ENCODE measurements at places on chromosomes 2 and 18.

DNA sequence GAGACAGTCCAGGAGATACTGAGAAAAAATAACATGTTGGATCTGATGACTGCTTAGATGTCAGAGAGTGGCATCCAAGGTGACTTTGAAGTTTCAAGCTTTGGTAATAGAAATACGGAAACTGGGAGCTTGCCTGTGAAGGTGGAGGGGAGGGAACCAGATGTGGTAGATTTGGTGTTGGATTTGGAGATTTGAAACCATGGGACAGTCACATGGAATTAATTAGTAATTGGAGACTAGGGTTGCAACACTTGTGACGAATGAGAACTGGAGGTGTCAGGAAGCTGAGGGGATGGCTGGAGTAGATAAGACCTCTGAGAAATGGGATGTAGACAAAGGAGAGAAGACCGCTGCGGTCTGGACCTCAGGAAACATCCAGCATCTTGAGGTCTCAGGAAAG is 46.7 kb downstream of the RPL37A start:
- no peak for DNase-seq

DNA sequence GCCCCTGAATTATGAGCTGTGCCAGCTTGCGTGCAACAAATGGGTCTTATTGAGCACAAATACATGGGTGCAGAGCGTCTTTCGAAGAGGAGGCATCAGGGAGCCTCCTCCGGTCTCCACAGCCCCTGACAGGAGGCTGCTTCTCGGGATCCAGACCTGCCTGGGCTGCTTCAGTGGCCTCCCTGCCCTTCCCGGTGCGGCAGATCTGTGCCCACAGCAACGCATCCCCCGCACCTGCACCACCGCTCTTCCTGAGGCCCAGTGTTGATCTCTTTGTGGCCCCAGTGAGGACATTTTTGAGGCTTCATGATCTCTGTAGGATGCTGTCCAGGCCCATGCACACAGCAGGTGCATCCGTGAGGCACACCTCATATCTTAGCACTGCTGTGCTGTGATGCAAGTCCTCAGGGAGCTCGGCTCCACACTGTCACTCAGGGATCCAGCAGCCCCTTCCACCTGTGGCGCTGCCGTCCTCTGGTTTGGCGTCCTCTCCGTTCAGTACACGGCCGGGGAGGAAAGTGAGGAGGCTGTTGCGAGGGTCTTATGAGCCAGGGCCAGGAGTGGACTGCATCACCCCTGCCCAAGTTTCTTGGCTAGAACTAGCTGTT is 17.4 kb downstream of the RTP5 start:
- DNase-seq = no peak

GRCh38 chr2:210199186-210199765 is 26.0 kb downstream of the ACADL start:
- peak; percentile 65 for DNase-seq

GRCh38 chr2:134002391-134002790 is 251.5 kb upstream of the MGAT5 start:
- DNase-seq = peak; percentile 58

DNA sequence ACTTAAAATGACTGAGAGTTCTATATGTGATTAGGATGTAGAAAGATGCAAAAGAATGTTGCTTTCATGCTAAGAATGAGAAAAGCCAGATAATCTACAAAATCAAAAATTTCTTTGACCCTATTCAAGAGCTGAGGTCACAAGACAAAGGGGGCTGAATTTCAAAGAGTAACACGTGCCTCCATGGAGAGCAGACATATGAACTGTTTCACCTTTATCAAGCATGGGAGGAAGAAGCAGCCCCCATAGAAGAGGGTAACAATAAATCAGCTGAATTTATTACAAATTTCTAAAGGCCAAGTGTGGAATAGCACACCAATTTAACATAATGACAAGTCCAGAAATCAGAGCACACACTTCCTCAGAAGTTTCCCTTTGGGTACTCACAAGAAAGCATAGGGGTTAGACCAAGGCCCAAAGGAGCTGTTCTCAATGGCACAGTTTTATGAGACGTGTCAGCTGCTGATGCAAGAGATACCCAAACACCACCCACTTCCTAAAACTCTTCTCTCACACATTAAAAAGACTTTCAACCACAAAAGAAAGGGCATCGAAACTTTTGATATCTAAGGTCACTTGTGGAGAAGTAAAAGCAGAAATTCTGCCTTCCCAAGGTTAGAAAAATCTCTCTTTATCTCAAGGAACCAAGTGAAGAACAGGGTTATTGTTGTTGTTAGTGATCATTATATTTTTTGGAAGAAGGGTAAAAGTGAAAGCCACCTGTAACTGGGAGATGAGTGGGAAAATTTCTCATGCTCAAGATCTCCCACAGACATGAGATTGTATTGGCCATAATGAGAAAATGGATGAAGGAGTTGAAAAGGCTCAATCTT is 950.1 kb downstream of the TRIB2 start:
- DNase-seq = no peak

DNA sequence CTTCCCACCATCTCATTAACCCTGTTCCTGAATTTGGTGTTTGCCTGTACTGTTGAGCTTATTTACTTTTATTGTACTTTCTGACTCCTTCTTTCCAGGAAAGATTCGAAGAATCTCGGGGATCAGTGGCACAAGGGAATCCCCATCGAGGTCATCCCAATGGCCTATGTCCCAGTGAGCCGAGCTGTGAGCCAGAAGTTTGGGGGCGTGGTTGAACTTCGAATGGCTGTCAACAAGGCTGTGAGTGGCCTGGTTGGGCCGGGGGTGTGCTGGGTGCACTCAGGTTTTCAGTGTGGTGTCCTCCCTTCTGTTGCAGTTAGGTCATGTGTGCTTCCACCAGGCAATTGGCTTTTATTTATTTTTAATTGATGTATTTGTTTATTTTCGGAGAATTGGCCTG is 45.0 kb downstream of the RPIA start:
- no peak for DNase-seq

DNA sequence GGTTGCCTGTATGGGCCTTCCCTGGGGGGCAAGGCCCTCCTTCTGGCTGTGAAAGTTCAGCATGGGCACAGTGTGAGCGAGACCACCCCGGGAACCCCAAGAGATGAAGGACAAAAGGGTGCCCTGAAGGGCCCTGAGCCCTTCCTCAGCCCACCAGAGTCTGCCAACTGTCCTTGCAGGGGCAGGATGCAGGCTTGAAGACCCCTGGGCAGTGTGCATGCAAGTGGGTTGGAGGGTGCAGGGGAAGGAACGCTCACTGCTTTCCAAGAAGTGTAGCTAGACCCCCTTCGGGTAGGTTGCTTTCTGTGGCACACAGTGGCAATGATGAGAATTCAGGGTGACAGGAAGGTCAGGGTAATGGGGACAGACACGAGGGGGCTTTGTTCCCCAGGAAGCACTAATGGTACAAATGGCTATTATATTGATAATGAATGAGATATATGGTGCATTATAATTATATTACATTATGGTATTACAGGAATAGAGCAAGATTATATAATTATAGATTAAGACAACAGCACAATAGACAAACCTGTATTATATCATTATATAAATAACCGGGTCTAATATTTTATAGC is 228.7 kb downstream of the ATAD2B start:
- no peak for DNase-seq

- DNase-seq = no peak
Observed at GRCh38 chr2:239025951-239026461, 178.1 kb downstream of the TWIST2 start.

All from renal cortical epithelial cell (primary cell).